Fibroblast of lung (primary cell): ENCODE measurements at places on chromosomes 2 and 18.

GRCh38 chr2:25885933-25886332 is 7.6 kb upstream of the ASXL2 start:
- DNase-seq, result peak; percentile 76

- DNase-seq, result peak; percentile 4
These were observed 105.0 kb upstream of the ALK start for GRCh38 chr2:30026091-30027055.

- DNase-seq, result no peak
These were observed 54.7 kb downstream of the PTGR3 start for GRCh38 chr18:75154259-75154658.

DNA sequence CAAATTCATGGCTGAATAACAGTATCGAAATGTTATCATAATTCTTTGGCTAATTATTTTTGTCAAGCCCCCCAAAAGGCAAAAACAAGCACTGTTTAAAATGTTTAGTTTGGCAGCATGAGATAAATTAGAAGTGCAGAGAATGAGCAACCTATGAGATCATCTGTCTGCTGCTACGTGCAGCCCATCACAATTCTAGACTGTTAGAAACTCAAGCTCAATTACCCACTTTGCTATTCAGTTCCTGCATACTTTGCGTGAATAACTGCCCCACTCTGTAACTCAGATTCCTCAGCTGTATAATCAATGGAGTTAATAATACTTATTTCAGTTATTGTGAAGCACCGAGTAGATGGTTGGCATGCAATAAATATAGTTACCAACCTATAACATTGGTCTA is 1181.9 kb downstream of the DPP10 start:
- no peak for DNase-seq

DNA sequence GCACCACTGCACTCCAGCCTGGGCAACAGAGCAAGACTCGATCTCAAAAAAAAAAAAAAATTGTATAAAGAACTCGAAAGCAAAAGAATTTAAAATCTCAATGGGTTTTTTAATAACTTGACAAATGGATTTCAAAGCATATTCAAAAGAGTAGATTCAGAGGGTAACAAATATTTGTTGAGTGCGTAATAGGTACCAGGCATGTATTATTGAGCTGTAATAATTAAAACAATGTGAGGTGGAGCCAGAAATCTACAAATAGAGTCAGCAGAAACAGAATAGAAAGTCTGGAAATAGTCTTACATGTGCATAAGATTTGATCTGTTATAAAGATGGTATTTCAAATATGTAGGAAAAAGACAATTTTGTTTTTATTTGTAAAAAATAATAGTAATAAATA is 19.1 kb upstream of the RAB11FIP5 start:
- no peak for DNase-seq

- no peak for DNase-seq
These were observed 114.8 kb upstream of the PTPRM start for GRCh38 chr18:7452331-7452730.
